Head of caudate nucleus (tissue), 42 donors: ENCODE measurements at places on chromosomes 1 and 21.
A peak's percentile ranks its signal among the peaks of the same experiment; 100 is the strongest.

DNA sequence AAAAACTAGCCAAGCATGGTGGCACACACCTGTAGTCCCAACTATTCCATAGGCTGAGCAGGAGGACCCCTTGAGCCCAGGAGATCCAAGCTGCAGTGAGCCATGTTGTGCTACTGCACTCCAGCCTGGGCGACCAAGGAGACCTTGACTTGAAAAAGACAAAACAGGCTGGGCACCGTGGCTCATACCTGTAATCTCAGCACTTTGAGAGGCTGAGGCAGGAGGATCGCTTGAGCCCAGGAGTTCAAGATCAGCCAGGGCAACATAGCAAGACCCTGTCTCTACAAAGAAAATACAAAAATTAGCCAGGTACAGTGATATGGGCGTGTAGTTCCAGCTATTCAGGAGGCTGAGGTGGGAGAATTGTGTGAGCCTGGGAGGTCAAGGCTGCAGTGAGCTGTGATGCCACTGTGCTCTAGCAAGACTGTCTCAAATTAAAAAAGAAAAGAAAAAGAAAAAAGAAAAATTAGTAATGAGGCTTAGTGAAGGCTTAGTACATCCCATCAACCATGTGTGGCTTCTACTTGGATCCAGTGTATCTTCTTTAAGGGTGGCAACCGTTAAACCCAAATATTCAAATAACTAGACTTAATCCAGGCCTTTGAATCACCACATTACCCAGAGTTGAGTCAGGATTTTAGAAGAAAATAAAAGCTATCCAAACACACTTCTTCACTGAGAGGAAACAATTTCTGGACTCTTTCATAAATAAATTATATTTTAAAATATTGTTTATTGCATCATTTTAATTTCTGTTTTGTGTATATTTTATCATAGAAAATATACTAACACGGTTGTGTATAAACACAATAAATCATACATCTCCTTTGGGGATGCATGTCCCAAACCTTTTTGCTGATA, 74.3 kb upstream of the RAB4A start:
- DNase-seq: no peak

- no peak for DNase-seq
Measured at GRCh38 chr1:195530961-195531360, 1077.3 kb downstream of the KCNT2 start.

- DNase-seq: no peak
Measured at GRCh38 chr1:240831191-240831631, 219.3 kb upstream of the GREM2 start.

GRCh38 chr1:57839067-57839466, 415.2 kb upstream of the DAB1 start:
- no peak for DNase-seq

DNA sequence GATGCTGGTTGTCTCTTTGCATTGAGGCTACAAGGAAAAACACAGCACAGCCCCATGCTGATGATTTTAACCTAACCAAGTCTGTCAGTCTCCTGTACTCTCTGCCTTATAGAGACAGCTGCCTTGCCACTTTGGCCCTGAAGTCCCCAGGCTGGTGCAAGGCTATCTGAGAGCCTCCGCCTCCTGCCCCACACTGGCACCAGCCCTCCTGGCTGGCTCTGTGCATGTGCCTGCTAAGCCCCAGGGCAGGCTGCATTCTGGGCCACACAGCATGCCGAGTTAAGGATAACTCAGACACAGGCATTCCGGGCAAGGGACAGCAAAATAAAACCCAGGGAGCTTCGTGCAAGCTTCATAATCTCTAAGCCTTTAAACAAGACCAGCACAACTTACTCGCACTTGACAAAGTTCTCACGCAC, 910 bp downstream of the RUNX1 start:
- DNase-seq: no peak

- DNase-seq: no peak
Measured at GRCh38 chr1:37152491-37152890, 118.2 kb upstream of the GRIK3 start.

GRCh38 chr1:226578946-226579578, 30.5 kb downstream of the STUM start:
- DNase-seq: no peak

- no peak for DNase-seq
Measured at GRCh38 chr1:160354388-160354985, 11.3 kb downstream of the NCSTN start.

- DNase-seq: peak; percentile 75
Measured at GRCh38 chr21:32256873-32257620, 21.8 kb downstream of the MIS18A start.

DNA sequence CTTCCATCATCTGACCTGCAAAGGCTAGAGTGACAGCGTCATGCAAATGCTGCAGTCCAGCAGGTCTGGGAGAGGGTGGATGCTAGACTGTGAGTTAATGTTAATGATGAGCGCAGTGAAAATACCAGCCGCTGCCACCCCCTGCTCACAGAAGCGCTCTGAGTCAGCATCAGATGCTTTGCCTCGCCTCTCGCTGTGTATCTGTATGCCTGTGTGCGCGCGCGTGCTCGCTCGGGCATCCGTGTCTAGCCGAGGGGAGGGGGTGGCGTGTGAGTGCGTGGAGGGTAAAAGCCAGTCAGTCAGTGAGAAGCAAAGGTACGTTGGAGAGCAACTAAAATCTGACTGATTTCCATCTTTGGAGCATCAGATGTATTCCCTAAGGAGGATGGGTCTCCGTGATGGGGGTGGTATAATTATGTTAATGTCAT, 858.7 kb downstream of the USP25 start:
- DNase-seq: peak; percentile 97

DNA sequence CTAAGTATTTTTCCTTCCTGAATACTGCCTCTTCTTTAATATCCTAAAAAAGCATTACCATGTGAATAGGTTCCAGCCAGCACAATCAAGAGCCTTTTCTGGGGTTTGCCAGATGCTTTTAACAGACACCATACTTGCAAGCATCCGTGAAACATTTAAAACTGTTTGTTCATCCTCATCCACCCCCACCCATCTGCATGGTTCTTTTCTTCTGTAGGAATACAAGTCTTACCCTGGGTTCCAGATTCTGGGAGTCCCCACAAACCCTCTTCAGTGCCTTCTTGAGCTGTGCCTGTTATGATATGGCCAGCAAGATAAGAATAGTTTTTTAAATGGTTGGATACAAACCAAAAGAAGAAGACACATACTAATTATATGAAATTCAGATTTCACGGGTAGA, 354.9 kb upstream of the PLXNA2 start:
- DNase-seq: no peak

DNA sequence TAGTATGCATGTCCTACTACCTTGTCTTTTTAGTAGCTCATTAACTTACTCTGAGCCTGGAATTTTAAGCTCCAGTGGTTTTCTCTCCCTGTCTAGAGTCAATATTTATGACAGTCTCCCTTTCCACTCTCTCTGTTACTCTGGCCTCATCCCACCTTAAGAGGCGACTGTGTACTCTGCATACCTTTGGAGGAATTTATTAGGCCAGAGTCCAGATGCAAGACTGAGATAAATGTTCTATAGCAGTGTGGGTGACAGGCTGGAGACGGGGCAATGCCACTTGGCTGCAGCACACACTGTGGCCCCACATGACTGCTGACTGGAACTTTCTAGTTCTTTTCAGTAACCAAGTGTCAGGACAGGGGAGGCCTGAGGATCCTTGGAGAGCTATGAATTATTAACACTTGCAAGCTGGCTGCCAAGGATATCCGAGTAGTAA, 4.1 kb upstream of the PDZK1 start:
- DNase-seq: no peak

- DNase-seq: no peak
Measured at GRCh38 chr1:21736876-21737275, 46.1 kb downstream of the USP48 start.

DNA sequence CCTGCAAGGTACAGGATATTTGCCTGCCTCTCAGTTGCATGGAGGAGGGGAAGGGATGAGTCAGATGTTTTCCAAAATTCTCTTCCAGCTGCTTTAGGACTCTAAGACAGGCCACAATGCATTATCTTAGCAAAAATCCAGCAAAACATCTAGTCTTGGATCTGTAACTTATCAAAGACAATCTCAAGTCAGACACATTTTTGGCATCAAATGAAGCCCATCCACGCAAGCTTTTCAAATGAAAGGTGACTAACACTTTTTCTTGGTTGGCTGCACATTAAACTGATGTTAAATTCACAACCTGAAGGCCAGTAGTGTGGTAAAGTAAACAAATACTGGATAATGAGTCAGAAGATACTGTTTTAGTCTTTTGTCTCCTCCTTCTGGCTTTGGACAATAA, 21.3 kb downstream of the FAM78B start:
- no peak for DNase-seq

GRCh38 chr1:227894831-227895451, 52.8 kb downstream of the WNT9A start:
- peak; percentile 4 for DNase-seq

GRCh38 chr1:11526071-11526895, 47.3 kb downstream of the DISP3 start:
- peak; percentile 10 for DNase-seq

GRCh38 chr1:203028067-203028783, 1.9 kb downstream of the PPFIA4 start:
- no peak for DNase-seq

DNA sequence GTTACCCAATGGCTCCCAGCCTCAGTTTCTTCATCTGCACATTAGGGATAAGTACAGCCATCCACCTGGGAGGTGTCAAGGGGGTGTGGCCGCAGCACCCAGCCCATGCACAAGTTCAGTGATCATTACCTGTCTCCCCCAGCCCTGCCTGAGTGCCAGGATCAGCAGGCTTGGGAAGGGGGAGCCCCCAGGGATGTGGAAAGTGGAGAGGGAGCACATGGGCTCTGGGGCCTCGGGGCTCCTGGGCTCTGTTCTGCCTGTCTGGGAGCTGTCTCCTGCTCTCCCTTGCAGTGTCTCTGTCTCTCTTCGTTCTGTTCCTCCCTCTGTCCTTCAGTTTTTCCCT, 10.8 kb upstream of the PADI1 start:
- DNase-seq: no peak

- no peak for DNase-seq
Measured at GRCh38 chr1:36084497-36085115, 712 bp downstream of the TEKT2 start.

GRCh38 chr1:119866451-119866850, 29.9 kb downstream of the ADAM30 start:
- DNase-seq: no peak

- DNase-seq: no peak
Measured at GRCh38 chr1:94084085-94084484, 36.9 kb downstream of the ABCA4 start.
